ENCODE measurements at places on chromosomes 6 and 20.

DNA sequence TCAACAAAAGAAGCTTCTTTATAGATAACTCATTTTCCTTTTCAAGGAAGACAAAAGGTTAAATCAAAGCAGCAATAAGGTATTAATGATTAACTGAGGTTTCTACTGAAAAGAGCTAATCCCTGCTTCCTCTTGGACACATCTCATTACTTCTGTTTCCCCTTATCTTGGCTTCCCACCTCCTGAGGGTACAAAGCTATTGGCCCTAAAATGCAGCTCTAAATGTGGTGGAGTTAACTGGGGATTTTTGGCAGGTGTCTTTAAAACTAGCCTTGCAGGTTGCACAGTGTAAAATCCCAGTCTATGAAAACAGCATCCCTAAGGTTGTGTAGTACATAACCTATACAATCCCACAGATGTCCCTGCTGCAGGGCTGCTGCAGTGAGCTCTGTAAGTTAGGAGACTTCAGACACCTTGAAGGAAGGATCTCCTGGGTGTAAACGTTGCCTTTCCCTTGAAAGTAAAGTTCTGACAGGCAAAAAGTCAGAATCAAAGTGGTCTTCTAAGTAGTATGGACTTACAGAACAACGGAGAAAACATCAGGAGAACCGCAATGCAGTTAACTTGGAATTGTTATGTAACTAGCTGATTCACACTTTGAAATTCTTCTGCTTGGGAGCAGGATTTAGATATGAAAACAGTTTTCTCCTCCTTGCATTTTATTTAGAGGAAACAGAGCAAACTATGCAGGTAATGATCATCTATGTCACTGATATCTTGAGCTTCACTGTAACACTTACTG is 71.7 kb upstream of the TRAF3IP2 start:
- no peak for DNase-seq

DNA sequence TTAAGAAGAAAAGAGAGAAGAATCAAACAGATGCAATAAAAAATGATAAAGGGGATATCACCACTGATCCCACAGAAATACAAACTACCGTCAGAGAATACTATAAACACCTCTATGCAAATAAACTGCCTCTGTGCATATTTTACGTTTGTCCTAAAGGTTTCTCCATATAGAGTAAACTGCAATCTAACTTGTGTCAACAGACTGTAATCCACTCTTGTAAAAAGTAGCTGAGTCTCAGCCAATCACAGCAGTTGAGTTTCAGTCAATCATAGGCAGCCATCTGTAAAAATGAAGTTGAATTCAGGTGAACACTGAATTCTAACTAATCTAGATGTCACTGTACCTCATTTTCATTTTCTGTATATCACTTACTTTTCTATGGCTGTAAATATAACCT is 112.2 kb upstream of the SYNCRIP start:
- DNase-seq = no peak

- DNase-seq = no peak
Measured at GRCh38 chr6:11343963-11344723, 111.7 kb upstream of the NEDD9 start.

- DNase-seq = no peak
Measured at GRCh38 chr20:33676652-33677645, 2.7 kb upstream of the NECAB3 start.

DNA sequence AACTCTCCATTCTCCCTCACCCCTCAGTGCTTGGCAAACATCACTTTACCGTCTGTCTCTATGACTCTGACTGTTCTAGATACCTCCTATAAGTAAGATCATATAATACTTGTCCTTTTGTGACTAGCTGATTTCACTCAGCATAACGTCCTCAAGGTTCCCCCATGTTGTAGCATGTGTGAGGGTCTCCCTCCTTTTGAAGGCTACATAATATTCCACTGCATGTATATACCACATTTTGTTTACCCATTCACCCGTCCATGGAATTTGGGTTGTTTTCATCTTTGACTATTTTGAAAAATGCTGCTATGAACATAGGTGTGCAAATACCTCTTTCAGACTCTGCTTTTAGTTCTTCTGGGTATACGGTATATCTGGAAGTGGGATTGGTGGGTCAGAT is 28.3 kb downstream of the CTCFL start:
- no peak for DNase-seq

- DNase-seq = no peak
Measured at GRCh38 chr20:3382836-3383235, 24.6 kb downstream of the DNAAF9 start.

- DNase-seq = no peak
Measured at GRCh38 chr20:43669332-43669731, 2.4 kb downstream of the MYBL2 start.

DNA sequence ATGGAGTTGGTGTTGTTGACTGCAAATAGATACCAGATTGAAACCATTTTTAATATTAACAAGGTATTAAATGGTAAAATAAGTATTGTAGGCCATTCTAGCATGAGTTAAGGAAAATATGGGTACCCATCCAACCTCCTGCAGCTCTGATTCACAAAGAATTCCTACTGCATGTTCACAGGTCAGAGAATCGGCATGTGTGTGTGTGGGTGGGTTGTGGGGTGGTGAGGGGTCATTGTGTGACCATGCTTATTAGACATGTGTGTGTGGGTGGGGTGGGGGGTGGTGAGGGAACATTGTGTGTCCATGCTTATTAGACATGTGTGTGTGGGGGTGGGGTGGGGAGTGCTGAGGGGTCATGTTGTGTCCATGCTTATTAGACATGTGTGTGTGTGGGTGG is 3.2 kb downstream of the IYD start:
- no peak for DNase-seq

- DNase-seq = no peak
Measured at GRCh38 chr6:152648105-152648504, 10.9 kb upstream of the SYNE1 start.

DNA sequence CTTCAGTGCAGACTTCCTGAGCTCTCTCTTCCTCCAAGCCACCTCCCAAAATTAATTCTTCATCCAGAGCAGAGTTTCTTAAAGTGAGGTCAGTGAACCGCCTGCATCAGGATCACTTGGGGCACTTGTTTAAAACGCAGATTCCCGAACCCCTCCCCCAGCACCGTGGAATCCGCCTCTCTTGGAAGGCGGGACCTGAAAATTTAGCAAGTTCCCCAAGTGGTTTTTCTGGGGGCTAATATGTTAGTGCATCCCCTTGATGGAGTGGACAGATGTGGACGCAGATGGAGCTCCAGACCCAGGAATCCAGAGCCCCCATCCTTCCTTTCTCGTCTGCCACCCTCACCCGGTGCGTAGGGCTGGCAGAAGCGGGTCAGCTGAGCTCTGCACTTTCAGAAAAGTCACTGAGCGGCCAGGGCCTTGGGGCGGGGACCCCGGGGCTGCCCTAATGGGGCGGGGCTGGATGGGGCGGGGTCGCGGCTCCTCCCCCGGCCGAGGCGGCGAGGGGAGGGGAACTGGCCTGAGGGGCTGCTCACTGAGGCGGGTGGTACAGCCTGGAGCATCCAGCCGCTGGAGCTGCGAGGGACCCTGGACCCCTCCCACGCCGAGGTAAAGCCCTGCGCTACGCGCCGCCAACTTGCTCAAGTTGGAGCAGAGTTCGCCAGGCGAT is at the start of the genes DEFB124 and REM1:
Gene DEFB124 (minus strand): TSS at position 370 of the 670 bp plus-strand sequence. CDS start 2,114 bp downstream, outside the sequence.
Gene REM1 (plus strand): TSS at position 531 of the 670 bp plus-strand sequence. CDS start 1,158 bp downstream, outside the sequence.
- DNase-seq = no peak

GRCh38 chr20:21820045-21820444 is 114.6 kb downstream of the PAX1 start:
- no peak for DNase-seq

GRCh38 chr6:113352029-113352801 is 504.9 kb upstream of the MARCKS start:
- DNase-seq = no peak

GRCh38 chr6:169791721-169792131 is 40.3 kb downstream of the ERMARD start:
- DNase-seq = no peak

GRCh38 chr6:157708933-157709332 is 114.1 kb upstream of the SNX9 start:
- no peak for DNase-seq

- no peak for DNase-seq
Measured at GRCh38 chr6:24924580-24925356, 11.0 kb downstream of the RIPOR2 start.

GRCh38 chr20:21289651-21290050 is 13.5 kb upstream of the XRN2 start:
- no peak for DNase-seq

DNA sequence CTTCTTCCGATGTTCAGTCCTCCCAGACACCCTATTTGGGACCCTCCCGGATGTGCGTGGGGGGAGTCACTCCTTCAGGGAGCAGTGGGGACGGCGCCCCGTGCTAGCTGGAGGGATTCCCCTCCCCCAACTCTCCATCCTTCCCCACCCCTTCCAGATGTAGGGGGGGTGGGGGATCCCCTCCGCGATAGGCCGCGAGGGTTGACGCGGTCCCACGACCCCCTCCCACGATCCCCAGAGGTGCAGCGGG is 548 bp downstream of the GNL1 start:
- DNase-seq = no peak

GRCh38 chr20:19995220-19995863 is 21.8 kb upstream of the NAA20 start:
- peak; percentile 56 for DNase-seq

- DNase-seq = no peak
Measured at GRCh38 chr6:20238688-20239587, 26.7 kb upstream of the MBOAT1 start.

- DNase-seq = no peak
Measured at GRCh38 chr6:155628306-155628705, 172.7 kb upstream of the NOX3 start.

DNA sequence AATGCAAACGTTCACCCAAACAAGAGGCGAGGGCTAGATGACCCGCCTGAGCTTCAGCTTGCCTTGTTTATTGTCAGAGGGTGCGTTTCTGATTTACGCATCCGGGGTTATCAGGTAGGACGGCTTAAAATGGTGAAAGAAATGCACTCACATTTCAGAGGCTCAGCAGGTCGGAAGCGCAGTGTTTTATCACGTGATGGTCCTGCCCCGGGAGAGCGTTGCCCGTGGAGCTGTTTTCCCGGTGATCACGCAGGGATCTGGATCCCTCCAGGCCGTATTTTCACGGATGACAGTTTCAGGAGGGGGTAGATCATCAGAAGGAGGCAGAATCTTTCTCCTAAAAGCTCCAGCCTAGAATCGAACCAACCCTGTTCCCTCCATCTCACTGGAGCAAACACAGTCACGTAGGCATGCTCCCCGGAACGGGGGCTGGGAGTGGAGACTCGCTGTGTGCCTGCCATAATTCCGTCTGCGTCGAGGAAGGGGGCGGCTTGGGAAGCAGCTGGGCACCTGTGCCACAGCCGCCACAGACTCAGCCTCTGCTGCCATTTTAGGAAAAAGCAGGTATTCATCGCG is 121.7 kb downstream of the SMOC2 start:
- DNase-seq = no peak

- no peak for DNase-seq
Measured at GRCh38 chr20:16445482-16445881, 127.8 kb downstream of the KIF16B start.

DNA sequence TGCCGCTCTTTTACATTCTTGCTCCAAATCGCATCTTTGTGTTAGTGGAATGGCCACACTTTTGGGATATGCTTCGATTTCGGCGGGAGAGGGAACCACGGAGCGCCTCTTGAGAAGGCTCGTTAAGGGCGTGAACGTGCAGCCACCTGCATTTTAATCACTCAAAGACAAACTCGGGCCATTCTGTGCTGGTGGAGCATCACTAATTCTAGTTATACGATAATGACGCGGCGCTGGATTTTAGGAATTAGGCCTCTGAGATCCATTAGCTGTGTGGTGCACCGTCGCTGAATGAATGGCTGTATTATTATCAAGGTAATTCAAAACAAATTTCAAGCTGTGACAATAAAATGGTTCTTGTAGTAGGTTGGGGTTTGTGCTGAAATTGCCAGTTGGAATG is 305.6 kb downstream of the CDH4 start:
- no peak for DNase-seq

GRCh38 chr6:105804424-105804823 is 281.7 kb upstream of the PRDM1 start:
- no peak for DNase-seq

GRCh38 chr6:25601800-25602673 is 50.0 kb upstream of the SCGN start:
- DNase-seq = peak; percentile 46

DNA sequence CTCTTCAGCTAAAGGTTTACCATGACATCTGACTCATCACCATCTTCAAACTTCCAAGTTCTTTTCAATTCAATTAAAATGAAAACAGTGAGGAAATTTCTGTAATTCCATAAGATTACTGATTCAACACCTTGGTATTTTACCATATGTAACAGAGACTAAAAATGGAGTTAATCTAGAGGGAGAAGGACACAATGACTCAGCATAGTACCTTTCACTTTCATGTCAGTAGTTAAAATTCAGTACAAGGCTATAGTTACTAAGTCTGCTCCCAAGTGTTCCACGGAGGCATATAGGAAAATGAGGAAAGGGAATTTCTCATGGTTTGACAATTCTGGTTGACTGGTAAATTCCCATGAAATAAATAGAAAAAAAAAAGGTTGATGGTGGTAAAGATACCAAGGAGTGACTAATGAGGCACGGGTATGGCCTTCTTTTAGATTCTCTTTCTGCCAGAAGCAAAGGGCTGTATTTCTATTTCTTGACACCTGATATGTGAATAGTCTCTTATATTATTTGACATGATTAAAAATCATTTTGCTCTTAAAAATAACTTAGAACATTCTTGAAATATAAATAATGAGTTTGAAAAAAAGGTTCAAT is 526.7 kb upstream of the ADGRB3 start:
- no peak for DNase-seq

- no peak for DNase-seq
Measured at GRCh38 chr6:114058435-114058834, 87.5 kb upstream of the HDAC2 start.

GRCh38 chr6:28251661-28252008 is 434 bp downstream of the ZKSCAN4 start:
- no peak for DNase-seq

Data from CD4-positive, alpha-beta T cell treated with Interleukin-12 subunit alpha and Interleukin-12 subunit beta, for 1 hour (primary cell).